NB4 (cell line): ENCODE measurements at places on chromosomes 2 and 18.
A peak's percentile ranks its signal among the peaks of the same experiment; 100 is the strongest.

DNA sequence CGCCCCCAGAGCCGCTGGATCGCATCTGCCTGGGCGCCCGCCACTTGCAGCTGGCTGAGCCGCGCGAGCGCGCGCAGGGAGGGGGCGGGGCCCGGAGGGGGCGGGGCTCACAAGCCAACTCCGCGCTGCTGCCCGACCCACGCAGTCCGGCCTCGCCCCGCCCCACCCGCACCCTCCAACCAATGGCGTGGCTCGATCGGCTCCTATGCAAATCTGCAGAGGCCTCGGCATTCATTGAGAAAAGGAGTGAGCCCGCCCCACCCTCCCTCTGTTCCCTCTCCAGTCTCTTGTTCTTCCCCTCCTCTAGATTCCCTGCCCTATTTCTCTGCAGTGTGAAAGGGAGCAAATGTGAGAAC lies at the start of gene ALK:
Gene ALK, minus strand, starts transcription at position 27 of the 356 bp plus-strand sequence. CDS start 927 bp downstream, outside the sequence.
- peak; percentile 77 for DNase-seq

DNA sequence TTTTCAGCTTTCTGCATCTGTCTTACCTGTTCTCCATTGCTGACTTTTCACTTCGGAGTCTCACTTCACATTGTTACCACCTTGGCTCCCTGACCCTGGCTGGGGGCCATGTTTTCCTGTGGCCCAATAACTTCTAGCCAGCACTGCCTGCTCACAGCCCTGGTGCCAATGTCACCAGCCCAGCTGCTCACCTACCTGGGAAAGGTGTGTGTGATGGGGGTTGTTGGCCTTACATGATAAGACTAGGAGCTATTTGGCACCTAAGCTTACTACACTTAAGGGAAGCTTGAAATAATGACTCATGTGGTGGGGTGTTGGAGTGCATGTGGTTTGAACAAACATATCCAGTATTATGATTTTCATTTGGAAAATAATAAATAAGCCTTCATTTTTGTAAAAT lies 37.5 kb upstream of the PGAP1 start:
- DNase-seq: no peak

DNA sequence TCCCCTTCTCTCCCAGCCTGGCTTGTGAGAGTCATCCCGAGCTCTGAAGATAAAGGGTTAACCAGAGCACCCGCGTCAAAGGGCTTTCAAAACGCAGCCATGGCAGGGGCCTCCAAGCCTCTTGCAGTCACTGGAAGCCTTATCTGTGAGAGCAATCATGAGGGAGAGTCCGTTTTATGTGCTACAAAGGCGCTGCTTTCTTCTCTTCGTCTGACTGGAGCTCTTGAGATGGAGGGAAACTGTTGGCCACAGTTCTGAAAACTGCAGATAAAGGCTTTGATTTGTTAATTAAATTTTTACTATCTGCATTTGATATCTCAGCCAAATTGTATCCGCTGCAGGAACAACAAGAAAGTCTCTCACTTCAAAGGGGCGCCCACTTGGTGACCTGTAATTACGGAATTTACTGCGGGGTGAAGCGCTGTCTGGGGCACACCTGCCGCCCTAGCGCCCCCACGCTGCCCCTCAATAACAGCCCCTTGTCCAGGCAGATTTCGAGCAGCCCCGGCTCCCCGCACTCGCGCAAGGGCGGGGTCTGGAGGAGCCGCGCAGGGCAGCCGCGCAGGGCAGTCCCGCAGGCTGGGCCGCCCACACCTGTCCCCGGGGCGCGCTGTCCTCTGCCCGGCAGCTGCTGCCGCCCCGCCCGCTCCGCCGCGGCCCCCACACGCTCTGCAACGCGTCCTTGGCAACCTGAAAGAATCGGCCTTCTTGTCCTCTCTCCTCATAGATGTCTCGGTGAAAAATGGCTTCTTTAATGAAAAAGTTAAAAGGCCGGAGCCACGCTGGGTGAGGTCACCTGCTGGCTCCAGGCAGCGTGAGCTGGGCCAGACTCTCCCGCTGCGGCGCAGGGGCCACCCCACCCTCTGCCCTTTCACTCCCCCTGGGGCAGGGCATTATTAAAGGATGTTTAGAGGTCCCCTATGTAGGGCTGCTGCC lies 217.9 kb downstream of the VAPA start:
- DNase-seq: no peak

DNA sequence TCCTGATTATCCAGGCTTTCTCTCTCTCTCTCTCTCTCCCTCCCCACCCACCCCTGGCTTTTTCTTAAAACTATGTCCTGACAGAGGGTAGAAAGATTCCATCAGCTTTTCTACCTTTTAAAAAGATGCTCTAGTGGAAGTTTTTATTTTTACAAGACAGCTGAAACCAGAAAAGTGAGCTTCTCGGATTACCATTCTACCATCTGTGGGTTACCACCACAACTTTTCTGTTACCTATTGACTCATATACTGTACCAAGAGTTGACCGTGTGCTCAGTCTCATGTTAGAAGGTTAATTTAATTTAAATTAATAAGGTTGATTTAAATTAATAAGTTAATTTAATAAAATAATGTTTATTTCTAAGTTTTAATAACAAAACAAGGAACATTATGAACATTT lies 137.6 kb downstream of the UPP2 start:
- DNase-seq: no peak

DNA sequence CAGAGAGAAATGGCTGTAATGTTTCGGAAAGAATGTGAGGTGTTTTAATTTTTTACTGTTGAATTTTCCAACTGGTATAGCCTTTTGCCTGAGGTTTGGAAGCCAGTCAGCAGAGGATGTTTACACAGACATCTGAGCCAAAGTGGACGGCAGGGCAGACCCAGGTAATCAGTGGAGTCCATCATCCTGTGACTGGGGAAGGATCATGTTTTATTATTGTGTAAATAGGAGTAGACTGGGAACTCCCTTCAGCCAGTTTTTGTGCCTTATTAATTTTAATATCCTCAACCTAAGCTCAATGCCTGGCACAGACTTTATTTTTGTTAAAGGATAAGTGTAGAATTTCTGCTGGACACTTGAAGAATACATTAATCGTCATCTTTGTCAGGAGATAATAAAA lies 142.0 kb upstream of the GAREM1 start:
- DNase-seq: no peak

DNA sequence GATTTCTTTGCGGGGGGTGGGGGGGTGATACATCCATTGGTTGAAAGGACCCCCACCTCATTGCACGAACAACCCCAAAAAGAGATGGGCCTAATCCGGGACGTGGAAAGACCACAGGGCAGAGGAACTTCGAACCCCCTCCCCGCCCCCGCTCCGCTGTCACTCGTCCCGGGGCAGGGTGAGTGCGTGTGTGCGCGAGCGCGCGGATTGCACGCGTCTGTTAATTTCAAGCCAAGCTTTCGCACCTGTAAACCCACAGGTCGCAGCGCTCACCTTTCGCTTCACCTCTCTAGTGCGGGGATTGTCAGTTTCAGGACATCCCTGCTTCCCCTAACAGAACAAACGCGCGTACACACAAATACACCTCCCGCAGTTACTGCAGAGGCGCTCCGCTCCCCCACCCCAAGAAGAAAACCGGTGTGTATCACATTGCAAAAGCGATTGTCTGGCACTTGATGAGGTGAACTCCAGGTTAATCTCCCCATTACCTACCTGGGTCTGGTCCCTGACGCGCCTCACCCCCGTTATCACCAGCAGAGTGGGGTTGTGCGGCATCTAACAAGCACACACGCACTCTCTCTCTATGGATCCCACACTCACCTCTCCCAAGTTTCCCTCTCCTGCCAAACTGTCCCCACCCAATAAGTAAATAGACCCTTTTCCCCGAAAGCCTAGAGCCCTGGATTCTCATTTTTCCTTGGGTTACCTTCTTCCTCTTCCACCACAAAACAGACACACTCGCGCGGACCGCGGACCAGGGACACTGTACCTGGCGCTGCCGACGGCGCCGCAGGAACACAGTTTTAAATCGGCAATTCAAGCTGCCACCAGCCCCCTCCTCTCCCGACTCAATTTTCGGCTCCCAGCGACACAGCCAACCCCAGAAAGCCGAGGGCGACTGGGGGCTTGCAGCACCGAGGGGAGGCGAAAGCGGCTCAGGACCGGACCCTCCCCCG lies 1.0 kb downstream of the CYP26B1 start:
- DNase-seq: no peak

- DNase-seq: peak; percentile 77
Observed at GRCh38 chr2:69100220-69100723, 87.3 kb downstream of the ANTXR1 start.

DNA sequence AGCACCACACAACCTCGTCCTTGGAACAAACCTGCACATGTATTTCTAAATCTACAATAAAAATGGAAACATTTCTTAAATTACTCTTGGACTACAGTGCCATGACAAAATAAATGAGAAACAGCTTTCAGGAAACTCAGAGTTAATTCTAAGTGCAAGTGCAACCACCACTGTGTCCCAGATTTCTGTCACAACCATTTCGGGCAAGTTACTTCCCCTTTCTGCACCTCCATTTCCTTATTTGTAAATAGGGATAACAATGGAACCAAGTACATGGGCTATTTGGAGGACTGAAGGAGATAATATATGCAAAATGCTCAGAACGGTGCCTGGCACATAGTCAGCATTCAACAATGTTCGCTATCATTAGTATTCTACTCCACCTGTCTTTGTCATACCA lies 93.2 kb downstream of the CACNB4 start:
- DNase-seq: peak; percentile 65

- no peak for DNase-seq
Observed at GRCh38 chr2:118577202-118577601, 270.2 kb downstream of the EN1 start.

DNA sequence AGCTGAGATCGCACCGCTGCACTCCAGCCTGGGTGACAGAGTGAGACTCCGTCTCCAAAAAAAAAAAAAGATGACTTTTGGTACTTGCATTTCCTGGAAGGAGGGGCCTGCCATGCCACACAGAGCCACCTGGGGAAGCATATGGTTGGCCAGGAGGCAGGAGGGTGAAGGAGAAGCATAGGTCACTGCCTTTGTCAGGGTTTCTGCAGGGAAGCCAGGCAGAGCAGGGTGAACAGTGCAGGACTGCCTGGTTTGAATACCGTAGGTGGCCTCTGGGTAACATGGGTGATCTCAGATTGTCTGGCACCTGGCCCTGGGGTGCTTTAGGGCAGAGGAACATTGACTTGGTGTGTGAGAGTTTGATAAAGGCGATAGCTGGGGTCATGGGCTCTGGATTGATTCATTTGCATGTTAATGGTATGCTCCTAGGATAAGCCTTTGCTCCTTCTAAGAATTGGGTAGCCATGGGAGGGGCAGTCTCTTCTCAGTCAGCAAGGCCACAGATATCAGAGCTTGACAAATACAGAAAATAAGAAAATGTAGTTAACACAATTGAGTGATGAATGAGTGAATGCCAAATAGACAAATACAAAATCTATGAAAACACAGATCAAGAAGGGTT lies 124.0 kb upstream of the SEC11C start:
- DNase-seq: no peak

DNA sequence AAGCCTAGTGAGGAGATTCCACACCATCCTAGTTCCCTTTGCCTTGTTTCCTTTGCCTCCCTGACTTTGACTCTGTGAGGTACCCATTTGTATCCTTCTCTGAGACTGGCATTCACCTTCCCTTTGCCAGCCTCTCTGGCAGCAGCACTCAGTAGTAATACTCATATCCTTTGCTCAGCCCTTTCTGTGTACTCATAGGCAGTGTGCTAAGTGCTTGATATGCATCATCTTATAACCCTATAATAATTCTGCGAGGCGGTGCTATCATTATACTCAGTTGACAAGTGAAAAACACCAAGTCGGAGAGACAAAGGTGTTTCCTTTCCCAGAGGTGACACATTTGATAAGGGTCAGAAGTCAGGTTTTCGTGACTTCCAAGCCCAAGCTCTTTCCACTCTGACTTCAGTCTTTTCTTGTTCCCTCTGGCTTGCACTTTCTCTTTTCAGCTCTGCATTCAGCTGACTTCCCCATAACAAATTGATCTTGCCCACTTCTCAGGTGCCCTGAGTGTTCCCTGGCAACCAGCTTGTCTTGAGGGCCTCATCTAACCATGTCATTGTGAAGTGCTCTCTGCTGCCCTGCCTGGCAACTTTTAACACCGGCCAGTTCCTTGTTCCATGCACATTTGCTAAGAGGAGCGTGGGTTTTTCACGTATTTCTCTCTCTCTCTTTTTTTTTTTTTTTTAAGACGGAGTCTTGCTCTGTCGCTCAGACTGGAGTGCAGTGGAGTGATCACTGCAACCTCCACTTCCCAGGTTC lies 94.5 kb upstream of the UPP2 start:
- DNase-seq: peak; percentile 21

DNA sequence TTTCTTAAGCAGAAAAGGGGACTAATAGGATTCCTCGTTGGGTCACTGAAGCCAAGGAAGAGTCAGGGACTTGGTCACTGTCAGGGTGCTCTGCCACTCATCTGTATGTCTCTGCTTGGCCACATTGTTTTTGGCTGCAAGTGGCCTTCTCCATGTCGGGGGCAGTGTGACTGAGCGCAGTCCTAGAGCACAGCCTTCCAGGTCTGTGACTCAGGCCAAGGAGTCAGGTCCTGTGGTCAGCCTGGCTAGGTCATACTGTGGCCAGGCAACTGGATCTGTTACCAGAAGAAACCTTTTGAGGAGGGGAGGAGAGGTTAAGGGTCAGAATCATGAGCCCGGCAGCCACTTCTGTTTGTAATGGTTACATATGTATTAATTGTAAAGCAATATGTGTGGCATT lies 61.3 kb downstream of the GALNT1 start:
- no peak for DNase-seq

GRCh38 chr2:42978175-42978886 lies 185.9 kb upstream of the HAAO start:
- no peak for DNase-seq

DNA sequence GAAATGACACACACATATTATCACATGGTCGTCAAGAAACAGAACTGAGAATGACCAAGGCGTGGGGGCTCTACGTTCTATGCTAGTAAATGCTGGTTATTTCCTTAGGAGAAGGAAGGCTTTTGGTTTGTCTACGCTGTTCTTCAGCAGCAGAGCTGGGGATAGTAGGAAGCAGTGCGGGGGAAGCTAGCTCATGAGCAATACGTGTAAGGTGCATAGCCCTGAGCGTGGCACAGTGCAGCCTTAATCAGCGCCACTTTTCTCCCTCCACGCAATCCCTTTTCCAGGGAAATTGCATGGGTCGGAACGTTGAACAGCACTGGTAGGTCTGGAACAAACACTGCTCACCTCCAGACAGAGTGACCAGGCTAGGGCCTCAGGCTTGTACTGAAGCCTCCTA lies 199.6 kb upstream of the FBXO11 start:
- no peak for DNase-seq

DNA sequence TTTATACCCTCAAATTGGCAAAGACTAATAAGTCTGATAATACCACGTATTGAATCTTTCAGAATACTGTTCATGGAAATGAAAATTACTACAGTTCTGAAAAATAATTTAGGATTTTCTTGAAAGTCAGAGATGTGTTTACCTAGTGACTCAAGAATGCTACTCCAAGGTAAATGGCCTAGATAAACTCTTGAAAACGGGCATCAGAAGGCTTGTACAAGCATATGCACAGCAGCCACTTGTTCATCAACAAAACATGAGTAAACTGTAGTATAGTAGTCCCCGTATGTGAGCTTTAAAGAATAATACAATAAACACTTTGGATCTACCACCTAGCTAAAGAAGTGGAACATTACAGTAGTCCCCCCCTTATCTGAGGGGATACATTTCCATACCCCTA lies 157.5 kb downstream of the THADA start:
- DNase-seq: no peak
